ENCODE measurements at places on chromosomes 4 and X. TPM values are rescaled to one million over a fixed set of nuclear protein-coding genes. Genes with fewer than 3 reads are reported as not detected.

KLB gene
- total RNA-seq = not detected

CPZ gene
- 2.6 TPM for total RNA-seq

KLF8 gene
- total RNA-seq = 25.3 TPM

ARHGAP36 gene
- 0.13 TPM for total RNA-seq

TMPRSS11D gene
- total RNA-seq = not detected

PASD1 gene
- not detected for total RNA-seq

STPG2 gene
- total RNA-seq = 1.1 TPM

TEX13D gene
- not detected for total RNA-seq

TMPRSS11E gene
- 2.3 TPM for total RNA-seq

ERCC6L gene
- total RNA-seq = 0.16 TPM

DCAF12L2 gene
- total RNA-seq = 0.41 TPM

MID1IP1 gene
- 76.5 TPM for total RNA-seq

RIBC1 gene
- total RNA-seq = 2.5 TPM

CPE gene
- total RNA-seq = 87.7 TPM

SUPT20HL2 gene
- total RNA-seq = not detected

MAOA gene
- total RNA-seq = 227 TPM

CABS1 gene
- total RNA-seq = not detected

TMEM154 gene
- 11.0 TPM for total RNA-seq

DNA sequence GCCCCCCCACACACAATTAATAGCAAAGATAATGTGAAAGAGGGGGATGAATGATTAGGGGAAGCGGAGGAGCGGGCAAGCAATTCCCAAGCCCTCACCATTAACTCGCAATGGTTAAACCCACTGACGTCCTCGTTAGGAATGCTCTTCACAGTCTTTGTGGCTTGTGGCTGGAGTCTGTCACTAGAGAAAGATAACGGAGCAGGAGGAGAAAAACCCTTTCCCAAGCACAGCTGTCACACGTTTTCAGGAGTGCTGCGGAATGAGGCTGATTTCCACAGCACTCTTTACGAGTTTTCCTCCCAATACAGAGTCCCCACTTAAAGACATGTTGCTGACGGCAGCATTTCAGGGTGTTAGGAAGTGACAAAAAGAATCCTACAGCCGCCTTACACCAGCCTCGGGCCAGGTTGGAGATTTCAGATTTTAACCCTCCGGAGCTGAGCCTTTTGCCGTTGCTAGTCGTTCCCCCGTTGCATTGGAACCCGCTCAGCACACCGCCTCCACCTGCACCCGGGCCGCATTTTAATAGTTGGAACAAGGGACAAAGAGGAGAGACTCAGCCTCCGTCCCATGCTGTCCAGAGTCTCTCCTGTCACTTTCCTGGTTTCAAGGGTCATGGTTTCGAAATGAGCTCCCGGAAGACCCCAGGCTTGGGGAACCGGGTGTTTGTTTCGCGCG lies 92.2 kb downstream of the GEMIN8 start:
- no peak for DNase-seq

GRCh38 chr4:25209702-25210101 lies 24.1 kb upstream of the PI4K2B start:
- DNase-seq = no peak

- no peak for DNase-seq
Observed at GRCh38 chrX:31993637-31994036, 921.8 kb upstream of the FTHL17 start.

DNA sequence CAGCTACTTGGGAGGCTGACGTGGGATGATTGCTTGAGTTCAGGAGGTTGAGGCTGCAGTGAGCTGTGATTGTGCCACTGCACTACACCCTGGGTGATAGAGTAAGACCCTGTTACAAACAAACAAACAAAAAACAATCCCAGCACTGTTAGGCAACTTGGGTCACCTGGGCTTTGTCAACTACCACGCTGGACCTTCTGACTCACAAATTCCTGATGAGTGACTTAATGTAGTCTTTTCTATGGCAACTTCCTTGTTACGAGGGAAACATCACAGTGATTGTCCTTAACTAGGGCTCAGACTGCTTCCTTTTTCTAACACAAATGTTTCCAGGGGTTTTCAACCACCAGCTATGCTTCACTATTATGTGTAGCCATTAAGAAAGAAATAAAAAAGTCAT lies 128.8 kb upstream of the GPC4 start:
- no peak for DNase-seq

GRCh38 chr4:1380368-1381151 lies 25.7 kb downstream of the NKX1-1 start:
- no peak for DNase-seq

DNA sequence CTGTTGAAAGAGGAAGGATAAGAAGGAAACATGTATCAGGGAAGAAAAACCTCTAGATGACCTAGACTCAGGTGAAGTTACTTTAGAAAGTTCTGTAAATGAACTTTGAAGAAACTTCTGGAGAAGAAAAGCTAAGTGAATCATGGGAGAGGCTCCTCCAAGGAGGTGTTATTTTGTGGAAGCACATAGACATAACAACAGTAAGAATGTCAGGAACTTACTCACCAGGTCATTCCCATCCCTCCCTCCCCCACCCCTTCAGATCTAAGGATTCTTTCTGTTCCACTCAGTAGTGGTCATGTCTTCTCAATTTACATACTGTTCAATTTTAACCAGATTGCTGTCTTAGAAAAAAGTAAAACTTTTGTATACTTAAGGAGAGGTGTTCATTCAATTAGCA lies 310.5 kb upstream of the DDX53 start:
- DNase-seq = no peak

GRCh38 chr4:102730968-102731533 lies 29.7 kb downstream of the MANBA start:
- DNase-seq = no peak

DNA sequence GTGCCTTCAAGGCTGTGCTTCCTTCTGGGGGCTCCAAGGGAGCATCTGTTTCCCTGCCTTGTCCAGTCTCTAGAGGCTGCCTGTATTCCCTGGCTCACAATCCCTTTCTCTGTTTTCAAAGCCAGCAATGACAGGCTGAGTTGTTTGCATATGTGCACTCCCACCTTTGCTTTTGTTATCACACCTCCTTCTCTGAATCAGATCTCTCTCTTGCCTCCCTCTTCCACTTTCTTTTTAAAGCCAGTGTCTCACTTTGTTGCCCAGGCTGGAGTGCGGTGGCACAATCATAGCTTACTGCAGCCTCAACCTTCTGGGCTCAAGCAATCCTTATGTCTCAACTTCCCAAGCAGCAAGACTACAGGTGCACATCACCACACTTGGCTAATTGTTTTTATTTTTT lies 37.1 kb upstream of the LEF1 start:
- no peak for DNase-seq

GRCh38 chr4:103289186-103289585 lies 91.0 kb upstream of the CENPE start:
- no peak for DNase-seq

- DNase-seq = no peak
Observed at GRCh38 chrX:108332281-108332680, 105.9 kb downstream of the COL4A6 start.

DNA sequence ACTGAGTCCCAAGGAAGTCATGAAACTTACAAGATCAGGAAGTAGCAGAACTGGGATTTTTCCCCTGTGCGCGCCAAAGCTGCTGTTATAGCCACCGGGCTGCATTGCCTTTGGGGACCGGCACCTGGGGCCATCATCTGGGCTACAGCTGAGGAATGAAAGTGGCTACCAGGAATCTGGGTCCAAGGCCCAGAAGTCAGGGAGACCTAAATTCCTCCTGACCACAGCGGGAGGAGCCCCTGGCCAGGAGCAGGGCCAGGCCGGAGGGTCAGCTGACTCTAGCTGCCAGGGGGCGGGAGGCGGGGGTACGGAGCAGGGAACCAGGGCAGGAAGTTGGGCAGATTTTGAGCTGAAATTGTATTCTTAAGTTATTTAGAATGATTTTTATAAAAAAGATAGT lies 242.4 kb downstream of the EVC2 start:
- no peak for DNase-seq

- no peak for DNase-seq
Observed at GRCh38 chrX:24131476-24131875, 18.1 kb upstream of the ZFX start.

DNA sequence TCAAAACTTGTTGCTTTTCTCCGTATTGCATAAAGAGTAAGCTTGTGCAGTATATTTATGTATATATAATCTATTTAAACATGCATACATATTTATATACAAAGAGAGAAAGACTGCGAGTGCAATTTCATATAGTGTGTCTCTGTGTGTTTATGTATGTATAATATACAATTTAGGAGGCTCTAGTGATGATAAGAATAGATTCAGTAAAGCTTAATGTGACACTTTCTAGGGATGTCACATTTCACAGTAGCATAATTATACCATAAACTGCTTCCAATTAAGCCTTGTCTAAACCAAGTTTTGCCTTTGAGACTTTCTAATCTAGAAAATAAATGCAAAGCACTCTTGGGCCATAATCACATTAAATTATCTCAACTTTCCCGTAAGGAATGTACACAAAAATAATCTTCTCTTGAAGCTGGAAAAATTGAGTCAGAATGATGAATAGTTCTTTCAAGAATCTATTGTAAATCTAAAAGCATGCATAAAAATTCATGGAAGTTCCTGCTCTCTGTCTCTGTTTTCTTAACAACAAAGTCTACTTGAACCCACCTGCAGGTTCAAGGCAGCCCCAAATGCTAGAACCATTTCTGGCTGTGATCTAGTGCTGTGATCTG lies 114.1 kb upstream of the NPY2R start:
- DNase-seq = no peak

- peak; percentile 2 for DNase-seq
Observed at GRCh38 chrX:80648023-80648422, 161.7 kb downstream of the BRWD3 start.

GRCh38 chrX:21374994-21375707 lies 933 bp downstream of the CNKSR2 start:
- peak; percentile 14 for DNase-seq

DNA sequence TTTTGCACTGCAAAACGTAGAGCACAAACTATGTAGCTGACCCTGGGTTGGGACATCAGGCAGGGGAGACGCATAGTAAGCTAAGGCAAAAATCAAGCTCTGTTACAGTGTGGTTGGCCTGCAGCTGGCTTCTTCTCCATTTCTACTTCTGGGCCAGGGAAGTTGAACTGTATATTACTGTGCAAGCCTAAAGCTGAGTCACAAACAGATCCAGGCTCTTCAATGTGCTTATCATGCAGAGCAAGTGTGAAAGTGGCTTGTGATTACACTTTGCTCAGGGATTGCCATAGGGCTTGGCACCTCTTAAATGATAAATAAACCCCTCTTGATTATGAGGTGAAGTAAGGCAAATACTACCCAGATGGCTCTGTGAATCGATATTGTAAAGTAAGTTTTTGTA lies 40.5 kb downstream of the CLDN34 start:
- no peak for DNase-seq

GRCh38 chr4:181140037-181140603 lies 1103.1 kb upstream of the TENM3 start:
- DNase-seq = peak; percentile 24

- peak; percentile 61 for DNase-seq
Observed at GRCh38 chrX:132615391-132616131, 126.7 kb upstream of the MBNL3 start.

DNA sequence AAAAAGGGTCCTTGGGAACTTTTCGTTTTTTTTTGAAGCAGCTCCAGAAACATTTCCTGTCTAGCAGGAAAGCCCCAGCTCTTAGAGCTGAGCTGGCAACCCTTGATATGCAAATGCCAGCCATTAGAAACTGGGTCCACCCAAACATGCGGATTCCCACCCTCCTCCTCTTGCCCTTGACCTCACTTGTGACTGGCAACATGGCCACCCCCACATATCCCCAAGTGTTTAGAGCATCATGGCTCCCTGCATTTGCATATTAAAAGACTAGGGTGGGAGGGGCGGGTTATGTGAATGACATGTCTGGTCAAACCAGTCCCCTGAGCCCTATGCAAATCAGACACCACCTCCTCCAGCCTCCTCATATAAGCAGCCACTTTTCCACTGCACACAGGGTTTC lies 671.1 kb downstream of the FAT4 start:
- DNase-seq = no peak

DNA sequence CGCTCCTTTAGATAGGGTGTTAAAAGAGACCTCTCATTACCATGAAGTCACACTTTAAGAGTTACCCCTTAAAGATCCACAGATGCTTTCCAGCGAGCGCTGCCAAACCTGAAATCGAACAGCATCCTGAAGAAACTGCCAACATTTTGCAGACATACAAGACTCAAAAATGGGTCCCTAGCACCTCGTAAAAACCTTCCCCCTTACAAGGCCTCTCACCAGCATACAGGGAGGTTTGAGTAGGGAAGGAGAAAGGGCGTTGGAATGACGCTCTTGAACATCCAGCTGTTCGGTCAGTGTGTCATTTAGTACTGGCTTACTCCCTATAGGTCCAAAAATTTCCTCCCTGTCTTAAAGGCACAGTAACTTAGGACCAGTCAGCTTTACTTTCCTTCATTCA lies 45.3 kb upstream of the PGRMC1 start:
- peak; percentile 29 for DNase-seq

DNA sequence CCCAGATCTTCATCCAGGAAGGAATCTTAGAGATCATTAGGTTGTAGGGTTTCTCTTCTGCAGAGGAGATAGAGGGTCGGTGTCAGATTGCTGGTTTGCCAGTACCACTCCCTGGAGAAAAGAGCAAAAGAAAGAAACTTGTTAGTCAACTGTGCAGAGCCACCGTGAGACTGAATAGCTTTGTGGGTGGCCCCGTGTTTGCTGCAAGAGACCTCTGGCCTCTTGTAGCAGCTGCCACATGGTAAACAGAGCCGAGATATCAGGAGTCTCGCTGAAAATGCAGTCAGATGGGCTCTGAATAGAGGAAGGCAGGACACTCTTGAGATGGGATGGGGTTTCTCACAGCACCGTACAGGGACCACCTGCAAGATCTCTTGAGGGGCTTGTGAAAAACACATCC lies 149.7 kb downstream of the PTTG2 start:
- no peak for DNase-seq

DNA sequence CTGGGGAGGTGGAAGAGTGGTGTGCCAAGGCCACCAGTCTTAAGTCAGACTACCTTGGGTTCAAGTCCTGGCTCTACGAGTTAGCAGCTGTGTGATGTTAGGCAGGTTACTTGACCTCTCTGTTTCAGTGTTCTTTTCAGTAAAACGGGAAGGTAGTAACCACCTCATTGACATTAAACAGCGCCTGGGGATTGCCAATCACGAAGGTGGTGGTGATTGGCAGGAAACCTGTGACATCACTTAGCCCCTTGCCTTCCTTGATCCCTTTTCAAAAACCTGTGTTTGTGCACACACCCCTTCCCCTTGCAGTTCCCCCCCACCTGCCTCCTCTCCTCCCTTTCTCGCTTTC lies 7.6 kb downstream of the KLF3 start:
- no peak for DNase-seq

GRCh38 chr4:16593386-16593785 lies 305.1 kb downstream of the LDB2 start:
- DNase-seq = no peak

- DNase-seq = no peak
Observed at GRCh38 chr4:180641495-180641894, 1601.7 kb upstream of the TENM3 start.

GRCh38 chr4:6696611-6697010 lies 2.9 kb downstream of the S100P start:
- no peak for DNase-seq

Measured in kidney (tissue), 22 donors.